Suppressor macrophage treated with lipopolysaccharide for 4 hours (primary cell): ENCODE measurements at places on chromosomes 13 and 19.
A peak's percentile ranks its signal among the peaks of the same experiment; 100 is the strongest.

- no peak for DNase-seq
These were observed 6.3 kb upstream of the RDH13 start for GRCh38 chr19:55068950-55069864.

- DNase-seq = no peak
These were observed 22.6 kb downstream of the CEBPA start for GRCh38 chr19:33279430-33280350.

- no peak for DNase-seq
These were observed 197.7 kb upstream of the RNF113B start for GRCh38 chr13:98374750-98375149.

- no peak for DNase-seq
These were observed 13.5 kb upstream of the F7 start for GRCh38 chr13:113091891-113092775.

GRCh38 chr13:45015300-45015699 lies 26.0 kb downstream of the GPALPP1 start:
- no peak for DNase-seq

GRCh38 chr13:49976314-49977258 lies 20.3 kb upstream of the TRIM13 start:
- DNase-seq = peak; percentile 82

GRCh38 chr19:10271543-10272086 lies 695 bp downstream of the ICAM1 start:
- DNase-seq = peak; percentile 90

DNA sequence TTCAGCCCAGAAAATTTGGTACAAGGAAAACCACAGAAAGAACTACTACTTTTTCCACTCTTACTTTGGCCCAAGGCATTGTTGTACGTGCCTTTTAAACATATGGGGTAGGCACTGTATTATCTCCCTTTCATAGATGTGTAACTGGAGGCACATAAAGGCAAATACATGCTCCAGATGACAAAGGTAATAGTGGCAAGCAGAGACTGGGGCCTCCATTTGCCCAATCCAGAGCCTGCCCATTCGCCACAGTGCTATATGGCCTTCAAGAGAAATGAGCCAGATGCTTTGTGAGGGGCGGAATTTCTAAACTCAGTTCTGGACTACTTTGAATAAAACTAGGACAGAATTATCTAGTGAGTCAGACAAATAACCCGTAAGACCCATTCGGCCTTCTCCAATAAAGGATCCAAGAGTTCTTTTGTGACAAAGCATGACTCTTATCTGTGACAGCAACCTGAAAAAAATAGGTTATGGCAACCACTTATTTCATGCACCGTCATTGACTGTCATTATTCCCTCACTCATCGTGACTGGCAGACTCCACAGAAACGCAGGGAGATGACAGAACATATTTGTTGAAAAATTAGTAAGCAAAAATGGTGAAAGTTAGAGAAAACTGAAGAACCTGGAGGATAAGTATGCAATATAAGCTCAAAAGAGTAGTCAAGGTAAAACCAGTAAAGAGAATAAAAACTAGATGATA lies 712.0 kb upstream of the GPC6 start:
- no peak for DNase-seq

- peak; percentile 3 for DNase-seq
These were observed 704.4 kb upstream of the PCDH20 start for GRCh38 chr13:62119739-62120700.

DNA sequence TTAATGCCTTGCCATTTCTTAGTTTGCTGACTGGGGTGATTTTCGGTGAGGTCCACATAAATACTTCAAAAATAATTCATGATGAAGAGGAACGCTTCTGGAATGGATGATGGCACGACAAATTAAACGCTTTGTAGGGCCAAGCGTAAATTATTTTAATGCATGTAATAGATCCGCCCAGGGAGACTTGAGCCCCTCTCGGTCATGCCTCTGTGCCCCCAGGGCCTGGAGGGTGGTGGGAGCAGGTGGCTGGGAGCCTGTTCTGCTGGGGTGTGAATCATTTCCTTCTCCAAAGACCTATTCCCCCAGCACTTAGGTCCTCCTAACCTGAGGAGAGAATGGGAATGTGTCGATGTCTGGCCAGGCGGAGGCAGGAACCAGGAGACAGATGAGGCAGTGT lies 350.6 kb downstream of the ZNF536 start:
- DNase-seq = no peak

GRCh38 chr13:66922444-66922843 lies 307.7 kb downstream of the PCDH9 start:
- no peak for DNase-seq

DNA sequence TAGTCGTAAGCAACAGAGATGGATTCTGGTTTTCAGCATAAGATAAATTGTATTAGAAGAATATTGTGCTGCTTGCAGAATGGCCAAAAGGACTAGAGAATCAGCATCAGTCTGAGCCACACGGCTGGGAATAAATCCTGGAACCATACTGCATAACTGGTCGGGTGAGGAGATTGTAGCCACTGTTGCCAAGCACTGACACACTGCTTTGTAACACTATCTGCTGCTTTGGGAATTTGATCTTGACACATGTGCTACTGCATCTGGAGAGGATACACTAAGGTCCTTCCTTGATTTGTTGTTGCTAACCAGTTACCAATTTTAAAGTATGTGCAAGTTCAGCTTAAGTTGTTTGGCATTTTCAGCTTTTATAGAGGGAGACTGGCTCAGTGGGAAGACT lies 1.9 kb downstream of the HNRNPA1L2 start:
- DNase-seq = no peak

- no peak for DNase-seq
These were observed 277.3 kb downstream of the ATP8A2 start for GRCh38 chr13:25649001-25649633.

- DNase-seq = no peak
These were observed 114.0 kb upstream of the KL start for GRCh38 chr13:32902029-32902780.

- DNase-seq = peak; percentile 96
These were observed 14.1 kb upstream of the AKAP8L start for GRCh38 chr19:15432629-15433518.

- no peak for DNase-seq
These were observed 24.2 kb upstream of the RFC3 start for GRCh38 chr13:33793726-33794125.

GRCh38 chr13:97538203-97538602 lies 104.2 kb downstream of the RAP2A start:
- DNase-seq = no peak

GRCh38 chr13:44920013-44920412 lies 69.3 kb downstream of the NUFIP1 start:
- DNase-seq = no peak

GRCh38 chr19:12647490-12648071 lies 19.0 kb downstream of the MAN2B1 start:
- peak; percentile 58 for DNase-seq

DNA sequence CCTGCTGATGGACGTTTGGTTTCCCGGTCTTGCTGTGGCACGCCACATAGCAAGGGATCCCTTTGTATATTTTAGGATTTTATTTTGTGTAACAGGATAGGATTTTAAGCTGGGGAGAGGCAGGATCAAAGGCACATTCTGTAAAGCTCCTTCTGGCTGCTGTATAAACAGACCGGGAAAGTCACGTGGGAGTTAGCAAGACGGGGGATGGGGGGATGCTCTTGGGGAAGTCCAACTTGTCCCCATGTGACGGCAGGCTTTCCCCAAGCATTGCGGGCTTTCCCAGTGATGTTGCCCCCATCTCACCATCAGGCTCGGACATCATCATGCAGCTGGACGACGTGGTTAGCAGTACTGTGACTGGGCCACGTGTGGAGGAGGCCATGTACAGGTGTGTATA lies 5.8 kb downstream of the QTRT1 start:
- peak; percentile 27 for DNase-seq
